ENCODE measurements at places on chromosomes 7 and 10. TPM values are rescaled to one million over a fixed set of nuclear protein-coding genes. Genes with fewer than 3 reads are reported as not detected.

The CPVL gene
- total RNA-seq = not detected

The CTAGE4 gene
- total RNA-seq = 17.8 TPM

The HECW1 gene
- 0.73 TPM for total RNA-seq

The ACTR3C gene
- 68.7 TPM for total RNA-seq

The CADPS2 gene
- 33.8 TPM for total RNA-seq

The TFR2 gene
- total RNA-seq = 3.5 TPM

The PCLO gene
- 3.7 TPM for total RNA-seq

The KLF14 gene
- not detected for total RNA-seq

The ZMYND11 gene
- total RNA-seq = 105 TPM

The CCSER2 gene
- 87.9 TPM for total RNA-seq

The BAG3 gene
- total RNA-seq = 27.8 TPM

The DTX2 gene
- total RNA-seq = 20.0 TPM

The ASB4 gene
- not detected for total RNA-seq

The NPY gene
- total RNA-seq = not detected

The GPER1 gene
- not detected for total RNA-seq

The PLEKHS1 gene
- total RNA-seq = not detected

The LRRD1 gene
- total RNA-seq = 1.8 TPM

The ARID5B gene
- 21.9 TPM for total RNA-seq

The KIF20B gene
- 1.8 TPM for total RNA-seq

The SLC37A3 gene
- 141 TPM for total RNA-seq

The ZWINT gene
- 33.0 TPM for total RNA-seq

The MSMB gene
- total RNA-seq = not detected

The SLC16A9 gene
- total RNA-seq = 0.58 TPM
